ENCODE measurements at places on chromosomes 1 and 21.

GRCh38 chr1:202852163-202852904 is 36.6 kb downstream of the RABIF start:
- peak; percentile 62 for DNase-seq

DNA sequence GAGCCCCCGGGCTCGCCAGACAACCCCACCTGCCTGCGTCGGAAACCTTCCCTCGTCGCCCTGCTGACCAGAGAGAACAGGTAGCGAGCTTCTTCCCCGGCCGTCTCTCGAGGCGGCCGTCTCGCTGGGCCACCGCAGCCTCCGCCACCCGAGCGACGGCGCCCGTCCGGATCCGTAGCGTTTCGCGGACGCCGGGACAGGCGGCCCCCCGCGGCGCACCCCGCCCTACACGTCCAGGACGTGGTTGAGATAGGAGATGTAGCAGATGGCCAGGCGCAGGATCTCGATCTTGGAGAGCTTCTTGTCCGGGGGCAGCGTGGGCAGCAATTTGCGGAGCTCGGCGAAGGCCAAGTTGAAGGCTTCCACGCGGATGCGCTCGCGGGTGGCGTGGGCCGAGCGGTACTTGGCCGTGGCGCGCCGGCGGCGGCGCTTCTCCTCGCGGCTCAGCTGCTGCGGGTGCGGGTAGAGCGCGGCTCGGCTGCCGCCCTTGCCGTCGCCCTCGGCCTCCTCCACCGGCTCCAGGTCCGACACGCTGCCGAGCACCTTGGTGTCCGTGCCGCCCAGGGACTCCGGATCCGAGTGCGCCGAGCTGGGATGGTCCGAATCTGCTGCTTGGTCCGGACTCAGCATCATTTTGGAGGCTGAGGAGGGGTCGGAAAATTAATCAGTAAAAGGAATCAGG is 3.0 kb downstream of the NHLH2 start:
- peak; percentile 22 for DNase-seq

GRCh38 chr1:67564193-67564592 is 120.8 kb upstream of the GADD45A start:
- DNase-seq = no peak

GRCh38 chr1:29096231-29096886 is 27.3 kb downstream of the TMEM200B start:
- DNase-seq = no peak

DNA sequence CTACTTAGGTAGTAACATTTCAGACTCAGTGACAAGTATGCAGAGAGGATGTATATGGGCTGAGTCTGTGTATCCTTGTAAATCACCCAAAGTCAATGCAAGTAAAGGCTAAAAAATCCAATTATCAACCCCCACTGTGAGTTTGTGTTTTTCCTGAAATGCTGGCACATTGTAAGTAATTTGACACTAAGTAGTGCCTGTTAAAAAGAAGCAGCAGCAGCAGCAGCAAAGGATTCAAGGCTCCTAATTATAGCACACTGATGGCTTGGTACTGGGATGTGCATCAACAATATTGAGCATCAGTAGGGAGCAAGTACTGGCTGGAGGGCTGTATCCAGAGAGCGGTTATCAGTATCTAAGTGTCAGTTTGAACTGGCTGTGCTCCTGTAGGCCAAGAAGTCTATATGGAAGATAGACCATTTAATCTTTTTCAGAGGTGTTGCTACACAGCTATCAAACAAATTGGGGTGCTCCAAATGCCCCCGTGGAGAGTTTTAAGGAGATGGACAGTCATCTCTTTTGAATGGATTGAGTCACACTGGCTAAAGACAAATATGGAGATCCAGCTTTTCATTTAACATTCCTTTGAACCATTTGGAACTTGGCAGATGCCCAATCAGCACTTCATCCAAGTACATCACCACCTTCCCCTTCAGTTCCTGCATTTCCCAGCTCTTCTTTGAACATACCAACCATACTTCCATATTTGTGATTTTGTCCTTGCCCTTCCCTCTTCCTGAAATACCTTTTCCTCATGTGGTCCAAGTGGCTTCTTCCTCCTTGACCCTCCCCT is 241.2 kb upstream of the ST6GALNAC5 start:
- DNase-seq = no peak

DNA sequence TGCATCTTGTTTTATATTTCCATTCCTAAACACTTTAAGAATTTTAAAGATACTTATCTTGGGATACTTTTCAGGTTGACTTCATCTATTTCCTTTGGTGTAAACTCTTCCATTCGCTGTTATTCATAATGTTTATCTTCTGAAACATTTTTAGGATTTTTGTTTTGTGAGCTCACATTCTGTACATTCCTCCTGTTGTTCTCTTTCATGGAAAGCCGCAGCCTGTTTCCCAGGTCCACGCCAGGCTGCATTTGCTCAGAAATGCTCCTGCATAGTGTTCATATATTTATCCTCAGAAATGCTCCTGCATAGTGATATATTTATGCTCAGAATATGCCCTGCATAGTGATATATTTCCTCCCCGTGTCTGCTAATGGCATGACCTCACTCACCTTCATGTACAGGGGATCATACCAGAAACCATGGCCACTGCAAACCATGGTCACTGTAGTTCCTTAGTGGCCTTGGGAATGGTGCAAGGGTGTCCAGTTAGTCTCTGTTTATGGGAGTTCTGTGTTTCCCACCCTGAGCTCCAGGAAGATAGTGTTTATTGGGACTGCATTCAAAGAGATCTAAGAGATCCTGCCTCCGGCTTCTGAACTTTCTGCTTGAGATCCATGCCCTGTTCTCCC is 153.9 kb upstream of the GREM2 start:
- no peak for DNase-seq

DNA sequence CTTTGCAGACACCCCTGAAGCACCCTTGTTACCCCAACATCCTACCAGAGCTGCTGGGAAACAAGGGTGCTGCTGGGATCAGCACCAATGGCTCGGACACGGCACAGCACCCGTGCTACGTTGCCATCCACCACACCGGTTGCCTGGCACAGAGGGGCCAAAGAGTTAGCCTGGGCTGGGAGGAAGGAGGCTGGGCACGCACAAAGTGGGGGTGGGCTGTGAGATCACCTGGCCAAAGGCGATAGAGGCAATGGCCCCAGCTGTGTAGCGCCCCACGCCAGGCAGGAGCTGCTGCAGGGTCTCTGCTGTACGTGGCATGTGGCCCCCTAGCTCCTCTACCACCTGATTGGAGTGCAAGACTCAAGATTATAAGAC is 5.6 kb downstream of the HPDL start:
- no peak for DNase-seq

DNA sequence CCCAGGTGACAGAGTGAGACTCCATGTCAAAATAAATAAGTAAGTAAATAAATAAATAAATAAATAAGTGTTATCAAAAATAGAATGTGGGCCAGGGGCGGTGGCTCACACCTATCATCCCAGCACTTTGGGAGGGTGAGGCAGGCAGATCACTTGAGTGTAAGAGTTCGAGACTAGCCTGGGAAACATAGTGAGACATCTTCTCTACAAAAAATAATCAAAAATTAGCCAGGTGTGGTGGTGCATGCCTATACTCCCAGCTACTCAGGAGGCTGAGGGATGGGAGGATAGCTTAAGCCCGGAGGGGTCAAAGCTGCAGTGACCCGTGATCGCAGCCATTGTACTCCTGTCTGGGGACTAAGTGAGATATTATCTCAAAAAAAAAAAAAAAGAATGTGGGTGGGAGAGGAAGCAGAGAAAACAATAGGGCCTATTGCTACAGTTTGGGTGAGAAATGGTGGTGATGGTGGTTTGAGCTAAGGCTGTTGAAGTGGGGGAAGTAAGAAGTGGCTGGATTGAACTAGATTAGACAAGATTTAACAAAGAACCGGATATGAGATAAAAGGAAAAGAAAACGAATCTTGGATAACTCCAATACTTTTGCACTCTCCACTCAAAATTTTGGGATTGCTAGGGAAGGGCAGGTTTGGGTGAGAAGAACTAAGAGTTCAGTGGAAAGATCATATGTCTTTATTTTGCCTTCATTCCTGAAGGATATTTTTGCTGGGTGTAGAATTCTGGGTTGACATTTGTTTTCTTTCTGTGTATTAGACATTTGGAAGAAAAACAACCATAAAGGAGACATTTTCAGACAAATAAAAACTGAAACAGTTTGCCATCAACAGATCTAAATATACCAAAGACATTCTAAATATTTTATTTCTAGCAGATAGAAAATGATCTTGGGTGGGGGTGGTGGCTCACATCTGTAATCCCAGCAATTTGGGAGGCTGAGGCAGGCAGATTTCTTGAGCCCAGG is 57.1 kb upstream of the SPOCD1 start:
- DNase-seq = no peak

GRCh38 chr1:54299037-54299436 is 99.1 kb downstream of the MRPL37 start:
- no peak for DNase-seq

DNA sequence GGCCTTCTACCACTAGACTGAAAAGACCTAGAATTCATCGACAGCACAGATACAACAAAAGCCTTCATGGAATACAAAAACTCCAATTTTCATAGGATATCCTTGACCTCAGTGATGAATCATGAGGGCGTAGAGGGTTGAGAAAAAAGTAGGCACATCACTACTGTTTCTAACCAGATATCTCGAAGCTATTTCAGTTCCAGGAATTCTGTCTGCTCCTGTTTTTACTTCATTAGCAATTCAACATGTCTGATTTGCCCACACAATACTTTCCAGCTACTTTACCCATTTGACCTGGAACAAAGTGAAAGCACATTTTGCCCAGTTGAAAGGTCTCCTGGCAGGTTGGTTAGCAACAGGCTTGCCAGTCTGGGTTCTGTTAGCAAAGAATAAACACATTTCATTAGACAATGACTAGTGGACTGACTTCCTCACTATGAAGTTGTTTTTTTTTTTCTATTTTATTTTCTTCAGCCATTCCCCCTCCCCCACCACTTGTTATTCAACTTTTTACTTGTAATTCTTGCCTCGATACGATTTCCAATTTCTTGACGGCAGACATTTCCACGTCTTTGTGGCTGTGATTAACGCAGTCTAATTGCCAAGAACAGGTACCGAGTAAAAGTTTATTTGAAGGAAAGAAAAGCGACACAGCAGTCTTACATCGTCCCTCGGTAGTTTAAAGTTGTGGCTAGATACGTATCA is 4.0 kb upstream of the ZBTB18 start:
- no peak for DNase-seq

DNA sequence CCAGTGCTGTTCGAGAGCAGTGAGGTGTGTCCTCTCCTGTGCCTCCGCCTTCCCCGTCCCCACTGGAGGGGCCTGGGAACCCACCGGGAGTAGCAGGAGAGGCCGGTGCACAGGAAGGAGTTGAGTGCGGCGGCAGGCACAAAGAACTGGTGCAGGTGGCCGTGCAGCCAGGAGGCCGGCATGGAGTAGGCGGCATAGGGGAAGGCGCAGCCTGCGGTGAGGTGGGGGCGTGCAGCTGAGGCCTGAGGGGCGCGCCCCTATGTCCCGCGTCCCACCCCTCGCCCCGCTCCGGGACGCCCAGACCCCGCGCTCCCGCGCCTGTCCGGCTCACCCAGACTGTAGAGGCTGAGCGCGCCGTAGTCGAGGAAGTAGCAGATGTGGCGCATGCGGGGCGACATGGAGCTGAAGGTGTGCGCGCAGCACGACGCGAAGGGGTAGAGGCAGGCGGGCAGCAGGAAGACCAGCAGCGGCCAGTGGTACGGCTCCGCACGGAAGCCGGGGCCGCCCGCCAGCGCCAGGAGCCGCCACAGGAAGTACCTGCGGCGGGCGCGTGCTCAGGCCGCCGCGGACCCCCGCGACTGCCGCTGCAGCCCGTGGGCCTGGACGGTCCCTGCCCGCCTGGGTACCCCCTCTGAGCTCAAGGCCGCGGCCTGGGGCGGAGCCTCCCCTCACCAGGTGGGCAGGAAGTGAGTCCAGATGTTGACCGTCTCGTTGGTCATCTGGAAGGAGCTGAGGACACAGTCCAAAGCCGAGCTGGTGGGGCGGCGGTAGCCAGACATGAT is 2.2 kb downstream of the PAQR6 start:
- peak; percentile 52 for DNase-seq

DNA sequence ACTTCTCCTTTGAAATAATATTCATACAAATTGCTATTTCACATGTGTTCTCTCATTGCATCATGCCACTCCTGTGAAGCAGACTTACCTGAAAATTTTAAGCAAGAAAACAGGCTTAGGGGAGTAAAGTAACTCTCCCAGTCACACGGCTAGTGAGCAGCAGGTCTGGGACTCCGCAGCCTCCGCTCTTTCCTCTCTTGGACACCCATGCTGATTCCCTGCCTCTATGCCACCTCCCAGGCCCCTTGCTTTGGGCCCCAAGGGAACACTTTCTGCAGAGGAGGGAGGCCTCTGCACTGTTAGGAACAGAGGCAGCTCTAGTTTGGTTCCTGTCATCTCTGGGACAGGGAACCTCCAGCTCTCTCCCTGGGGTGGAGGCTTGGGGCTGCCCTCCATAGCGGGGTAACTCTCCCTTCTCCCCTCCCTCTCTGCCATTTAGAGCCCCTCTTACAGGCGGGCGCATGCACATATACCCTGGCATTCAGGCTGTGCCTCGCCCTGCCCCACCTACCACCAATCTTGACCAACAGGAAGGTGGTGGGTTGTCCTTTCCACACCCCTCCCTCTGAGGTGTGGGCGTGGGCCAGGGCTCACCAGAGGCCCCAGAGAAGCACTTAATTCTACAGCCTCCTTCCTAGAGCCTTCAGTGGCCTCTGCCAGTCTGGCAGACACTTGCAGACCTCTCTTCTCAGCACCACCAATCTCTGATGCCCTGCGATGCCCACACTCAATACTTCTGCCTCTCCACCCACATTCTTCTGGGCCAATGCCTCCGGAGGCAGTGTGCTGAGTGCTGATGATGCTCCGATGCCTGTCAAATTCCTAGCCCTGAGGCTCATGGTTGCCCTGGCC is at the start of gene RXFP4:
TSS of gene RXFP4 (plus strand) at position 646 of the 852 bp plus-strand sequence. CDS start at position 718, 72 bp downstream.
- no peak for DNase-seq

GRCh38 chr1:116106646-116107045 is 4.6 kb upstream of the MAB21L3 start:
- no peak for DNase-seq

GRCh38 chr1:74205266-74205665 is 7.2 kb downstream of the FPGT start:
- no peak for DNase-seq

DNA sequence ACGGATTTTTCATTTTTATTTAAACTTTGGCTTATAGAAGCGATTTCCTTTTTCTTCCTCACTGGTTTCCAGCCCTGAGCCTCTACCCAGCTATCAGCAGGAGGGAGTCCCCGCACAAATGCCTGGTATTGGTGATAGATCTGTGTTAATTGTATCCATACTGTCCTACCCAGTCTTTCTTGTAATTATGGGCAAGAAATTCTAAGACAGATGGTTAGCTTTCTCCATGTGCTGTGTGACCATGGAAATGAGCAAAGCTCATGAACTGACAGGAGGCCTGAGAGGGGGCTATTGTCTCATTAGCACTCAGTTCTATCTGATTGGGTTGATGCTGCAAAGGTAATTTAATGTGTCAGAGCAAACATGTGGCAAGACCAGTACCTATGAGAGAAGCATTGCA is 108.1 kb upstream of the IVNS1ABP start:
- DNase-seq = no peak

GRCh38 chr1:41322835-41323234 is 38.4 kb upstream of the FOXO6 start:
- DNase-seq = peak; percentile 54

DNA sequence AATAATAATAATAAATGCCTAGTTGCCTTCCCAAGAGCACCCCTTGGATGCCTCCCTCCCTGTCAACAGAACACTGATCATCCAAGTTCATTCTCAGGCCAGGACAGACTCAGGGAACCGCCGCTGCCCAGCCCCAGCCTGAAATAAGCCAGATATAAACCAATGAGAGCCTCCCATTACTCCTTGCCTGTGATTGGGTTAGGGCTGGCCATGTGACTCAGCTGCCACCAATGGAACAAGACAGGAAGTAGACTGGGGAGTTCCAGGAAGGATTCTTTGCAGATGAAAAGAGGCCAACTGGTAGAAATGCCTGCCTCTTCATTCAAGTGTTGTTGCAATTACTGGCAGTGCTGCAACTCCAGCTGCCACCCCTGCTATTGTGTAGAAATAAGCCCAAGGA is 146.4 kb upstream of the TIAM1 start:
- DNase-seq = no peak
